AG04450 (cell line): ENCODE measurements at places on chromosomes 13 and 19. TPM values are rescaled to one million over a fixed set of nuclear protein-coding genes. Genes with fewer than 3 reads are reported as not detected.

DNA sequence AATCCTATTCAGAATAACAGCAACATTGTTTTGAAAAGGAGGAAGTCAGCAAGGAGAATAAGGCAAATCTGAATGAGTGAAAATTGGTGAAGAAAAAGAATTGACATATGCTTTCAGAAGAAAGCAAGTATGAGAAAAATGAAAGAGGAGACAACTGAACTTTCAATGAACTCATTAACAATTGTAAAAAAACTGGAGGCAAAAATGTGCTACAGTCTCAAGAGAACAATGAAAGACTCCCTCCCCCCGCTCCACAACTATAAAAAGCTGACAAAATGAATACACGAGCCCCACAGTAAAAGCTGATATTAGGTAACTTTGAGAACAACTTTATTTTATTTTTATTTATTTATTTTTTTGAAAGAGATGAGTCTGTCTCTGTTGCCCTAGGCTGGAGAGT is 373.1 kb downstream of the DIAPH3 start:
- DNase-seq = no peak

ZNF599 gene
- 8.6 and 9.1 TPM in 2 replicates for polyA plus RNA-seq

DNA sequence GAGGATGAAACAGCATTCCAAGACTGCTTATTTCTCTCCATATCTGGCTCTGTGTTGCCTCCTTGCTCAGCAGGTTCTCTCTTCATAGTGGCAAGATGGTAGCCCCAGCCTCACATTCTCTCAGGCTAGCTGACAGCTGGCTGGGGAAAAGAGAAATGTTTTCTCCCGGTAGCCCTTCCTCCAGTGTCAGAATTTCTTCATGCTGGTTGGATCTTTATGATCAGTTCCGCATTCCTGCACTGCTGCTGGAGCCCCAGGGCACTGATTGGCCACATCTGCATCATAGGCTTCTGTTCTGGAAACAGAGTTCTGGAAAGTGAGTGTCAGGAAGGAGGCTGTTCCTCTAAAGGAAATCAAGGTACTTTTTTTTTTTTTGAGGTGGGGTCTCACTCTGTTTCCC is 24.6 kb downstream of the POP4 start:
- DNase-seq = no peak

- DNase-seq = no peak
Measured at GRCh38 chr13:85419611-85420010, 379.6 kb downstream of the SLITRK6 start.

TNNT1 gene
- polyA plus RNA-seq = 2.8 and 3.3 TPM in 2 replicates

TMPRSS9 gene
- polyA plus RNA-seq = not detected in 2 replicates

KLK2 gene
- not detected in 2 replicates for polyA plus RNA-seq

GRCh38 chr13:27549406-27549981 is 70.8 kb downstream of the LNX2 start:
- no peak for DNase-seq
